Germinal center (tissue), 1 donor: ENCODE measurements at places on chromosomes 3 and 15.
A peak's percentile ranks its signal among the peaks of the same experiment; 100 is the strongest.

- no peak for DNase-seq
Measured at GRCh38 chr3:58394339-58394738, 39.3 kb downstream of the PDHB start.

DNA sequence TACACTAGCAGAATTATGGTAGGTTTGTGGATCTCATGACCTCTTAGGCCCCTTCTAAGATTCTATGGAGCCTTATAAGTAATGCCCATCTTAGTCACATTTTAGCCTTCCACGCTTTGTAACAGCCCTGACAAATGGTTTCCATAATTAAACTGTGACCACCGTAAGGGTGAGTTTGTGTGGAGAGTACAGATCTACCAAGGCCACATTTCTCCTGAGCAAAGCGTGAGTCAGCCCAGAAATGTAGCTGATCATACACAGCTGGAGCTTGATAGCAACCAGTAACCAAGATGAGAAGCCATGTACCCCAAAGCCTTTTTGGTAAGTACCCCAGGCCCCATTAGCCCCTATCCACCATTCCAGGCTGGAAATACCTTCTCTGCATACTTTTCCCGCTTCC is 31.7 kb downstream of the CHAC1 start:
- DNase-seq: no peak

GRCh38 chr3:154018100-154018696 is 103.0 kb upstream of the ARHGEF26 start:
- DNase-seq: peak; percentile 3

DNA sequence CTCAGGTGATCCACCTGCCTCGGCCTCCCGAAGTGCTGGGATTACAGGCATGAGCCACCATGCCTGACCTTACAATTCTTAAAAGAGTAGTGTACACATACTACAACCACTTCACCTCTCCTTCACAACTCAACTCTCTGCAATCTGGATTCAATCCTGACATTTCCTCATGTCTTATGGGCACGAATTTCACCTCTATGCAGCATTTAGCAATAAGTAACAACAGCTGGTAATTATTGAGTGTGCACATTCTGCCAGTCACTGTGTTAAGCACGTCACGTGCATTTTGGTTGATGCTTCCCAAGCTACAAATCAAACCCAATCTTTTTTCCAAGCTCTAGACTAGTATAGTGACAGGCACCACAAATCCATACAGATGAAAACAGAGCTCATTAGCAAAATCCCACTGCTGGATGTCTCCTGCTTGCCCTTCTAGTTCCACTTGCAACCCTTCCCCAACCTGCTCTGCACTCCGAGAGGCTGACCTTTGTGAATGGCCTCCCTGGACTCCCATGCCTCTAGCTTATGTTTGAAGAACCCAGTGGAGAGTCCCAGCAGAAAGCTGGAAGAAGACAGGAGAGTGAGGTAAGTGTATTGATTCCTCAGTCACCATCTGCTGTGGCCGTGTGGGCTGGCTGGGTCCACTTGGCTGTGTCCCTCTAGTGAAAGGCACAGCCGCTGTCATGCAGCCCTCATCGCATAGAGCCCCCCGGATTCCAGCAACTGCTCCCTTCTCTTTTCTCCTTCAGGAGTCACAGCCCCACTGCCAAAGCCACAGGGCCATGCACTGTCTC is 176.5 kb downstream of the MEX3B start:
- DNase-seq: no peak

- no peak for DNase-seq
Measured at GRCh38 chr3:10653241-10653640, 147.9 kb upstream of the ATP2B2 start.
